ENCODE measurements at places on chromosomes 3 and 15.

- DNase-seq, result no peak
These were observed 68.0 kb downstream of the TFG start for GRCh38 chr3:100777271-100777670.

GRCh38 chr3:177107461-177108239 lies 89.6 kb downstream of the TBL1XR1 start:
- DNase-seq, result no peak

DNA sequence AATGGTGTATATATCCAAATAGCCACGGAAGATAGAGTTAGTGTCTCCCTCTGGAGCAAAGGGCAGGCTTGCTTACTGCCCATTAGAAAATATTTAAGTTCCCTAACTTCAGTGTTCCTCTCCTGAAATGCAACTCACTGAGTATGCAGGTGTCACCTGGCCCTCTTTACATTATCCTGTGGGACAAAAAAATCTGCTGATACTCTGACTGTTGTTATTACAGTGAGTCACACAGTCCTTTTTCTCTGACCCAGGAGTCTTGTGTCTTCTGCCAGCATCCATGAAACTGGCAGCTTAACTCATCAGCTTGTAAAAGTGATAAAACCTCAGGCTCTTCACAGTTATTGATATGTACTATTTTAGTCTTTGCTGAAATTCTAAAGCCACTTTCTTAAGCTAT lies 42.2 kb upstream of the RASGRF1 start:
- no peak for DNase-seq

DNA sequence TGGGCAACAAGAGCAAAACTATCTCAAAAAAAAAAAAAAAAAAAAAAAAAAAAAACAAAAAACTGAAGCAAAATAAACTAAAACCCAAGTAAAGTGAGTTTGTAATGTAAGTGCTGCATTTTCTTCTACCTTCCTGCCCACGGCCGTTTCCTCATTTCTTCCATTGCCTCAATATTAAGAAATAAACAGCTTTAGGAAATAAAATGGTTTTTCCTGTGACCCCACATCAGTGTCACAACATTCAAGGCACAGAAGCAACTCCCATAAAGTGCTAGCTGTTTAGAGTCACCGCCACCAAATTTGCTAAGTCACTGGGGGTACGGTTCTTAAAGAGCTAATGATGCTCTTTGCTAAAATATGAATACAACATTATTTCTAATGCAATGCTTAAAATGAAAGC lies 3.3 kb downstream of the PKM start:
- DNase-seq, result no peak

DNA sequence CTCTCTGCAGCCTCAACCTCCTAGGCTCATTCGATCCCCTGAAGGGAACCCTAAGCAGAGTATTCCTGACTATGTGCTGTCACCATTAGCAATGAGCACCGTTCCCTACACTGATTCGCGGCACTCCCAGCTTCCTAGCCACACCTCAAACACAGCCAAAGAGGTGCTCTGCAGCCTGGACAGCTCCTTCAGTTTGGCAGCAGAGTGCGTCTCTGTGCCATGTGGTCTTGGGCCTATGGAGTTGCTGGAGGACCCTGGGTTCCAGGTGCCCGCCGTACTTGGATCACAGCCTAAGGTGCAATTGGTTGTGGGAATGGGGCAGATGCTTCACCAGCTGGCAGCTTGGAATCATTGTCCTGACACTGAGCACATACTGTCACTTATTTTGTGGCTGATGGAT lies 17.3 kb upstream of the IL12A start:
- DNase-seq, result no peak

- DNase-seq, result no peak
These were observed 107.8 kb downstream of the ASB7 start for GRCh38 chr15:100710222-100710621.

GRCh38 chr3:45035441-45036301 lies 9.6 kb downstream of the CLEC3B start:
- no peak for DNase-seq

DNA sequence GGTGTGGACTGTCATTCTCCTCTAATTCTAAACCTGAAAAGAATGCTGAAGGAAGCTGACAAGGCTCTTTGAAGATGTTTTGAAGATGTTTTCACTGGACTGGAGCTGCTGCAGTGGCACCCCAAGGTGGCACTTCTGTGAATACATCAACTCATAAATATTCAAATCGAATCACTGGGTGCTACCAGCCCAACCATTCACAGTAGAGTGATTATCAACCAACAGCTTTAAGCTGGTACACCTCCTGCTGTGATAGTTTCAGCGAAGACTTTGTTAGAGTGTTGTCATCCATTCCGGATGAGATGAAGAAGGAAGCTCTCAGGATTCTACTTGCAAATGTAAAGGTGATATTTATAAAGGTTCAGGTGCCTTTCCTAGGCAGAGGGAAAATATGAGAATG lies 106.6 kb downstream of the LSAMP start:
- DNase-seq, result no peak

GRCh38 chr3:144968750-144969350 lies 997.2 kb downstream of the DIPK2A start:
- DNase-seq, result no peak

GRCh38 chr15:40439960-40440742 lies 602 bp upstream of the BAHD1 start:
- no peak for DNase-seq
